Central memory CD4-positive, alpha-beta T cell (primary cell): ENCODE measurements at places on chromosomes 7 and 10.

DNA sequence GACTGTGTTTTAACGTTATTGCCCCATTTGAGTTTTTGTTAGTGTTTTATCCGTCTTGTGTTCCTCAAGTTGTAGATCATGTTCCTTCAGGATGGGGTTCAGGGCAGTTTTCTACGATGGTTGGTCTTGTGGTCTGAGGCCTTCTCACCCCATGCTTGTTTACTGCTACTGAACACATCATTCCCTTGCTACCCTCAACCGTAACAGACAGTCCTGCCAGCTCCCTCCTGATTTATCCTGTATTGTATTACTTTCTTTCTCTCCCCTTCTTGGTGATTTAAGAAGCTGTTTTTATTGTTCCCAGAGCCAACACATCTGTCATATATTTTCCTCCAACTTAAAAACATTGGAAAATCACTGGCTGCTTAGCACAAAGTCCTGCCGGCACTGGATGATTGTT is 719.8 kb downstream of the INHBA start:
- DNase-seq = no peak

DNA sequence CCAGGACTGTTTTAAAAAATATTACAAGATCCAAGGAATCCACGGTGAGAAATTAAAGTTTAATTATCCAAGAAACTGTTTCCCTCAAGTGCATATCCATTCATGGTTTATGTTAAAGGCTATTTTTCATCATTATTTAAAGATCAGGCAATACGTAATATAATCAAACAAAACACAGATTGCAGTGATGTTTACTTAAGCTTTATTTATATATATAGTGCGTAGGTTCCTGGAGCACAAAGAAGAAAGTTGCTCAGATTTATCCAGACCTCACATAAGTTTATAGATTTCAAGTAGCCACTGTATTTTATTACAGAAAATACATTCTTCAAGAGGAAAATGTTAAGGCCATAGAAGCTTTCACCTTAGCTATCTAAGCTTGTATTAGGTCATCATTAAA is 210.0 kb upstream of the KLF14 start:
- DNase-seq = no peak

GRCh38 chr7:139431010-139431409 is 52.5 kb downstream of the KLRG2 start:
- DNase-seq = no peak

GRCh38 chr7:36852931-36853330 is 128.6 kb upstream of the AOAH start:
- no peak for DNase-seq

- DNase-seq = no peak
Observed at GRCh38 chr10:16776896-16777295, 40.3 kb downstream of the RSU1 start.

- DNase-seq = no peak
Observed at GRCh38 chr10:2509081-2509531, 558.2 kb upstream of the PFKP start.

GRCh38 chr10:36534471-36535002 is 590.9 kb upstream of the ANKRD30A start:
- no peak for DNase-seq

- no peak for DNase-seq
Observed at GRCh38 chr7:16169537-16169936, 251.8 kb downstream of the CRPPA start.

GRCh38 chr7:118214051-118214832 is 10.3 kb upstream of the ANKRD7 start:
- peak; percentile 47 for DNase-seq

DNA sequence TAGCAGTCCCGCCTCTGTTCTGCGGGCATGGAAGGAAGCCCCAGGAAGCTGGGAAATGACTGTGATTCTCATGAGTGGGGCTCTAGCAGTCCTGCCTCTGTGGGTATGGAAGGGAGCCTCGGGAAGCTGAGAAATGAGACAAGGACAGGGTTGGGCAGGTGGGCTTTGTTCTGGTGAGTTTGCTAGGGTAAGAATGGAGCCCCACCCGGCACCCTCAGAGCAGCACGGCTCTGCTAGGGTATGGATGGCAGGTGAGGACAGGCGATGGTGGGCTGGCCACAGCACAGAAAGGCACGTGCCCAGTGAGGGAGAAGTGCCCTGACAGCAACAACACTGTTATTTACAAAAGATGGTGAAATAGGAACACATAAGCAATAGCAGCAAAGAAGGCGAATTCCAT is 39.6 kb downstream of the SVIL start:
- no peak for DNase-seq

- DNase-seq = no peak
Observed at GRCh38 chr10:118918587-118918986, 110.9 kb upstream of the NANOS1 start.

DNA sequence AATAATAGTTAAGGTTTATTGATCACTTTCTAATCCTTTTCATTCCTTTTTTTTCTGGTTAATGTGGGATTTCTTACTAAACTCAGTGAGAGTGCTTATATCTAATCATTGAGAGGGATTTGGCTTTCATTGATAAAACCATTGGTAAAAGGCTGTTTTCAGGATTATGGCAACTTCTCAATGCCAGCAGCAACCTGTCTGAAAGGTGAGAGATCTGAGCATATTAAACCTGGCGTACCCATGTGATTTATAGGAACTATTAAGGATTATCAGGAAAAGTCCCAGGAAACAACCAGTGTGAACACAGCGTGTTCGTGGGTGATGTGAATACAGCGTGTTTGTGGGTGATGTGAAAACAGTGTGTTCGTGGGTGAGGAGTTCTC is 65.9 kb downstream of the PDIA4 start:
- no peak for DNase-seq

GRCh38 chr10:3829156-3830050 is 44.4 kb upstream of the KLF6 start:
- DNase-seq = no peak

- DNase-seq = no peak
Observed at GRCh38 chr7:19464751-19465150, 244.1 kb downstream of the POLR1F start.

DNA sequence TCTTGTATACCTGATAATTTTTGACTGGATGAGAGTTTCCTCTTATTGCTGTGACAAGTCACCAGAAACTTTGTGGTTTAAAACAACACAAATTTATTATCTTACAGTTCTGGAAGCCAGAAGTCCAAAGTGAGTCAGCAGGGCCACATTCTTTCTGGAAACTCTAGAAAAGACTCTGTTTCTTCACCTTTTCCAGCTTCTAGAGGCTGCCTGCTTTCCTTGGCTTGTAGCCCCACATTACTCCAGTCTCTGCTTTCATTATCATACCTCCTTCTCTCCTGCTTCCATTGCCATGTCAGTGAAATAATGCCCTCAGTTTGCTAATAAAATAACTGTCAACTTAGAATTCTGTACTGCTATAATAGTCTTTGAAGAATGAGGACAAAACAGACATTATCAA is 65.3 kb downstream of the VCL start:
- no peak for DNase-seq

- no peak for DNase-seq
Observed at GRCh38 chr10:25082276-25083204, 66.1 kb downstream of the THNSL1 start.

DNA sequence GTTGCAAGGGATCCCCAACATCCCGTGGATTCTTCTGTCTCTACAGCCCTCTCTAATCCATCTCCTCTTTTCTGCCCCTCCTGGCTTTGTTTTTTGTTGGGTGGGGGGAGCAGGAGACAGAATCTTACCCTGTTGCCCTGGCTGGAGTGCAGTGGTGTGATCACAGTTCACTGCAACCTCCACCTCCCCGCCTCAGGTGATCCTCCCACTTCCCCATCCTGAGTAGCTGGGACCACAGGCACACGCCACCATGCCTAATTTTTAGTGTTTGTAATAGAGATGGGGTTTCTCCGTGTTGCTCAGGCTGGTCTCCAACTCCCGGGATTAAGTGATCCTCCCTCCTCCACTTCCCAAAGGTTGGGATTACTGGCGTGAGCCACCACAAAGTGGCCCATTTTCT is 121.8 kb downstream of the MYL10 start:
- DNase-seq = no peak

GRCh38 chr10:34859170-34859569 is 44.1 kb upstream of the PARD3 start:
- DNase-seq = no peak

DNA sequence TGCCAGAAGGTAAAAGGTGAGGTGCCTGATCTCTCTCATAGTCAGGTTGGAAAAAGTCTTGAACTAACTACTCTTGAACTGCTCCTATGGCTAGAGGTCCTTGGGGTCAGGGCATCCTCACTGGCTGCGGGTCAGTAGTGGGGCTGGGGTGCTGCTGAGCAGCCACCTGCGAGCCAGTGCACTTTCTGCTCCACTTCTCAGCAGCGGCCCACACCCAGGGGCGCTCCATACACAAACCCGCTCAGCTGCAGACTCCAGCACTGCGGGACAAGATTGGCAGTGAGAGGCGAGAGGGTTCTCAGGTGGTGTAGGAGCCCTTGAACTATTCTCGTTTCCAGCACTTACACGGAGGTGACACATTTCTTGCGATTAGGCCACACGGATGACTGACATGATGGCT is 6.0 kb downstream of the ABCA13 start:
- no peak for DNase-seq

GRCh38 chr10:79982861-79983260 is 34.0 kb upstream of the SFTPD start:
- DNase-seq = no peak

DNA sequence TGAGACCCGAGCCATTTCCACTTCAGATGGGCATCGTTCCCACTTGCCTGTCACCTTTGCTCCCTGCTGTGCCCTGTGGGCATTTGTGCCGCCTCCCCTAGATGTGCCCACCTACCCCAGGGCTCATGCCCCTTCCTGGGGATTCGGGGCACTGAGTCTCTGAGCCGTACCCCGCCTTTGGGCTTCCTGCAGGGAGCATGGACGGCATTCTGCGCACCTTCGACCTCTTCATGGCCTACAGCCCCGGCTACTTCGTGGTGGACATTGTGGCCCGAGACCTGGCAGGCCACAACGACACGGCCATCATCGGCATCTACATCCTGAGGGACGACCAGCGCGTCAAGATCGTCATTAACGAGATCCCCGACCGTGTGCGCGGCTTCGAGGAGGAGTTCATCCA is 36.3 kb upstream of the VSIR start:
- DNase-seq = no peak

- DNase-seq = no peak
Observed at GRCh38 chr10:33365871-33366411, 31.5 kb upstream of the NRP1 start.

DNA sequence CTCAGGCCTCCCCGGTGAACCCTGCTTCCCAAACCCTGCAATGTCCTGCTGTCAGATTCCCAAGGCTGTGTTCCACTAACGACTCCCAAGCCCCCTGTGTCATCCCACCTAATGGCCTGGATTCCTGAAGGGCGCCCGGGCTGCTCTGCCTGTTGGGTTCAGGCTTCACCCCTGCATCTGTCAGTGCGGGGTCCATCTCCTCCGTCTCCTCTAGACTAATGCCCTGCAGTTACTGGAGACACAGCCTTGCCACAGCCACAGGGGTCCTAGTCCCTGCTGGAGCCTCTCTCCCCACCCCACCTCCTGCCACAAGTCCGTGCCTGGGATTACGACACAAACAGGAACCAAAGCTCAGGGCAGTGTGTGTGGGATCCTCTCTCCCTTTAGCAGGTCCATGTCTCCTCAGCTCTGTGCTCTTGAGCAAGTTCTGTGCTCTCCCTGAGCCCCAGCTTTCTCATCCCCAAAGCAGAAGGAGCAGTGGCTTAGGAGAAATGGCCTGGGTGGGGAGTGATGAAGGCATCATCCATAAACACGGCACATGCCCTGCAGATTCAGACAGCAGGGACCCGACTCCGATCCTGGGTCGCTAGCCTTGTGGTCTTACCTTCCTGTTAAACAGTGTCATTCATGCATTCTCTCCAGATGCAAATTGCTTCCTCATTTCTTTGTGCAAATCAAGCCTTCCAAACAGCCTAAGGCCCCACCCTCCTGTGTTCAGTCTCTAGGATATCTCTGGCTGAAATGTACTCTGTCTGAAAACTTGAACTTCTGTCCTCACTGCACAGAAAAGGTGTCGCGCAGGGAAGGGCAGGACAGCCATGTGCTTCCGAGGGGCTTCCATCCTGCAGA is 8.2 kb upstream of the RBP3 start:
- no peak for DNase-seq

DNA sequence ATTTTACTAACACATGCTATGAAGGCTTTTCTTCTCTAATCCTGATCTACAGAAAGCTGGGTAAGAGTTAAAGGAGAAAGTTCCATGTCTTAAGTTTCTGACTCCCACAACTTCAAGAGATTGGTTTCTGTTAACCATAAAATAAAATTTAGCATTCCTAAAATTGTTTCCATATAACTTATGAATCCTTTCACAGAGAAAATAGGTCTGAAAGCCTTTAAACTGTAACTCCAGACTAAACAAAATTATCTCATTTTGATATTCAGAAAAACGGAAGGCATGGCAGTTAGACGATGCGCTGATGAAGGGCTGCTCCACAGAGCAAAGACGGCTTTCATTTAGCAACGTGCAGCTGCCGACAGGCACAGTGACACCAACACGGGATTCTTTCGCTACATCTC is 133.3 kb downstream of the SLC25A13 start:
- no peak for DNase-seq
